CD4-positive, CD25-positive, alpha-beta regulatory T cell (primary cell): ENCODE measurements at places on chromosomes 1 and 21. TPM values are rescaled to one million over a fixed set of nuclear protein-coding genes. Genes with fewer than 3 reads are reported as not detected.

Gene NCDN
- 28.7 TPM for total RNA-seq

GRCh38 chr1:204448344-204448964 lies 36.8 kb upstream of the PPP1R15B start:
- peaks cover 19% of the 10 kb centered on the region for H3K4me1 ChIP-seq
- H3K27ac ChIP-seq = no peak overlapping the region
- H3K4me3 ChIP-seq = no peak overlapping the region
- H3K36me3 ChIP-seq = peaks cover 8% of the 10 kb centered on the region
- H3K27me3 ChIP-seq = no peaks in the 10 kb centered on the region

GRCh38 chr1:236982380-236982779 lies 21.9 kb downstream of the MT1HL1 start:
- no peak overlapping the region for H3K4me3 ChIP-seq
- no peak for DNase-seq
- no peaks in the 10 kb centered on the region for H3K4me1 ChIP-seq
- peaks cover 2% of the 10 kb centered on the region for H3K27me3 ChIP-seq

DNA sequence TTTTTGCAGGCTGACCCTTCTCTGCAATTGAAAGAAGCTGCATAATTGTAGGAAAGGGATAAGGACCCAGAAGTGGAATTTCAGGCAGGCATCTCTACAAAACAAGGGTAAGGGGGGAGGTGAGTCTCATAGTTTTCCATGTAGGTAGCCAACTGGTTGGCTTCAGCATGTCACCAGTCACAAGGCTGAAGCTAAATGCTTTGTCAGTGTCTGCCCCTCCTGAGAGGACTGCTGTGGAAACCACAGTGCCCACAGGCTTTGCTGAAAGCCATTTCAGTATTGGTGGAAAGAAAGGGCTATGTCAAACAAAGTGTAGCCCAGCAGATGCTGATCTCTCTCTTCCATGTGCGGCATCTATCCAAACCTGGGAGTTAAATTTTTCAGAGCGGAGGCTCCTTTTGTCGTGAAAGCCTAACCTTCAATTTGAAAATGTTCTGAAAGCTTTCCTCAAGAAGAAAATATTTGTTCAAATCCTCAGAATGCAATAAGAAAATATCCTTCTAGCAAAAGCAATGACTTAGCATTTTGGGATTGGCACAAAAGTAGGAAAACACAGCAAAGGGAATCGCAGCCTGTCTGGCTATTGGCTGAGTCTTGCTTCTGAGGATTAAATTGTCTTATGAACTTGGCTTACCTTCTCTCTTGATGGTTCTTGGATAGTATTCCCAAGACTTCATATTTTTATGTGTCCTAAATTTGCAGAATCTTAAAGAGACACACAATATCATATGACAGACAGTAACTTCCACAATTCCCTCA lies 591.7 kb downstream of the PLPP3 start:
- no peaks in the 10 kb centered on the region for H3K27me3 ChIP-seq
- H3K36me3 ChIP-seq = no peaks in the 10 kb centered on the region
- H3K4me3 ChIP-seq = no peak overlapping the region
- H3K4me1 ChIP-seq = no peaks in the 10 kb centered on the region
- H3K27ac ChIP-seq = no peak overlapping the region

DNA sequence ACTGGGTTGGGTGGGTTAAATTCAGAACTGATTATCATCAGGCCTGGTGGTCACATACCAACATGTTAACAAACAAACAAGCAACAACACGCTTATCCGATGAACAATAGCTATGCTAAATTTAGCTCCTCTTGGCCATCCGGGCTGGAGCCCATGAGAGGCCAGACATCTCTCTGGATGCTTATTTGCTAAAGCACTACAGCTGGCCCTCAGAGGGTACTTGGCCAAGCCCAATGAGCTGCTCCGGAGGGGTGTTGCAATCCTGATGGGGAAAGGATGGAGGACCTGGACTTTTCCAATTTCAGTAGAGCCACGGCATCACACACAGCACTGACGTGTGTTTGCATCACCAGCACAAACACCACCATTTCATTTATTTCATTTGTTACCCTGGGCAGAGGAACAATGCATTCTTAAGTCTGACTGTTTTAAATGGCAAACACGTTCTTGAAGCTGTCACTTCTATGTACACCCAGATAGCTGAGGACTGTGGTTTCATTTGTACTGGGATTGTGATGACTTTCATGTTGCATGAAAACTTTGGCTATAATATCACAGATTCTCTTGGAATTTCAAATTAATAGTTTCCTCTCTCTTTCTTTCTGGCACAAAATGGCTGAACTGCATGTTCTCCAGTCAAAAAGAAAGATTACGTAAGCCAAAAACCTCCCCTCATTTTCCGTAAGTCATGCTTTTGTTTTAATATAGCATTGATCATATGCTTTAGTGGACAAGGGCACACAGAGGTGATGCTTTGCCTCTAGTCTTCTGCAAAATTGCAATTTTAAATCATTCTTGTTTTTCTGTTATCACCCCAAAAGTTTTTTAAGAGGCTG lies 359.8 kb upstream of the KAZN start:
- no peak overlapping the region for H3K27ac ChIP-seq
- no peak overlapping the region for H3K4me3 ChIP-seq
- no peaks in the 10 kb centered on the region for H3K27me3 ChIP-seq
- DNase-seq = no peak
- no peaks in the 10 kb centered on the region for H3K36me3 ChIP-seq
- no peaks in the 10 kb centered on the region for H3K4me1 ChIP-seq

Gene RXFP4
- not detected for total RNA-seq

DNA sequence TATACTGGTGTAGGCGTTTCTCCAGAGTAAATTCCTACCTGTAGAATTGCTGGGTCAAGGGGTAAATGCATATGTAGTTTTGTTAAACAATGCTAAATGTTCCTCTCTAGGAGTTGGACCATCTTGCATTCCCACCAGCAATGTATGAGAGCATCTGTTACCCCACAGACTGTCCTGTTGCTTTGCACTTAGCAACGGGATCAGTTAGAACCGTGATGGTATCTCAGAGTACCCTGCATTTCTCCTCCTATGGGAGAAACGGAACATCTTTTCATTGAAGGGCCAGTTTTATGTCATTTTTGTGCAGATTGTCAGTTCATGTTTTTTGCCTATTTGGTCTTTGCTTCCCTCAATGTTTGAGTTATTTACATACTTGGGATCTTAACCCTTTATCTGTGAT lies 18.0 kb upstream of the RIPPLY3 start:
- no peak overlapping the region for H3K27ac ChIP-seq
- H3K27me3 ChIP-seq = no peaks in the 10 kb centered on the region
- DNase-seq = no peak
- H3K4me3 ChIP-seq = no peak overlapping the region
- no peaks in the 10 kb centered on the region for H3K36me3 ChIP-seq
- H3K4me1 ChIP-seq = no peaks in the 10 kb centered on the region

Gene LCE2A
- total RNA-seq = not detected

Gene TRIM62
- 29.1 TPM for total RNA-seq

GRCh38 chr1:234014208-234014607 lies 109.7 kb downstream of the SLC35F3 start:
- H3K36me3 ChIP-seq = no peaks in the 10 kb centered on the region
- H3K27ac ChIP-seq = no peak overlapping the region
- H3K4me1 ChIP-seq = no peaks in the 10 kb centered on the region
- peaks cover 3% of the 10 kb centered on the region for H3K27me3 ChIP-seq
- DNase-seq = no peak

GRCh38 chr1:162599451-162599850 lies 32.8 kb upstream of the DDR2 start:
- H3K27me3 ChIP-seq = no peaks in the 10 kb centered on the region
- H3K4me1 ChIP-seq = no peaks in the 10 kb centered on the region

DNA sequence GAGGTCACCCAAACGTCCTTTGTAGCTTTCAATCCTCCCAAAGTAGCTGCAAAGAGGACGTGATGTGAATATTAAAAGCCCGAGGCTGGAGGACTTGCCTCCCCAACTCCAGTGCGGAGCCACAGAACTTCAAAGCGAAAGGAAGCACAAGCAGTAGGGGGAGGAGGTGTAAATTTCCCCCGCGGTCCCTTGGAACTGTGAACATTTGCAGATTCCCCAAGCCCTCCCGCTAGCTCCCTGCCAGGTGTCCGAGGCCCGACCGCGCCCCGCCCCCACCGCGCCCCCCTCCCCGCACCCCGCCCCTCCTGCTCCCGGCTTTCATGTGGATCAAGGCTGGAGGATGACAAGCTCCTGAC lies 41.5 kb upstream of the HAO2 start:
- peaks cover 8% of the 10 kb centered on the region for H3K27me3 ChIP-seq
- no peak overlapping the region for H3K27ac ChIP-seq
- H3K36me3 ChIP-seq = no peaks in the 10 kb centered on the region

GRCh38 chr1:18004278-18004677 lies 103.3 kb upstream of the IGSF21 start:
- H3K36me3 ChIP-seq = no peaks in the 10 kb centered on the region
- no peaks in the 10 kb centered on the region for H3K4me1 ChIP-seq
- H3K4me3 ChIP-seq = no peak overlapping the region
- no peak for DNase-seq
- H3K27me3 ChIP-seq = no peaks in the 10 kb centered on the region

Gene ZBED6
- 31.0 TPM for total RNA-seq

DNA sequence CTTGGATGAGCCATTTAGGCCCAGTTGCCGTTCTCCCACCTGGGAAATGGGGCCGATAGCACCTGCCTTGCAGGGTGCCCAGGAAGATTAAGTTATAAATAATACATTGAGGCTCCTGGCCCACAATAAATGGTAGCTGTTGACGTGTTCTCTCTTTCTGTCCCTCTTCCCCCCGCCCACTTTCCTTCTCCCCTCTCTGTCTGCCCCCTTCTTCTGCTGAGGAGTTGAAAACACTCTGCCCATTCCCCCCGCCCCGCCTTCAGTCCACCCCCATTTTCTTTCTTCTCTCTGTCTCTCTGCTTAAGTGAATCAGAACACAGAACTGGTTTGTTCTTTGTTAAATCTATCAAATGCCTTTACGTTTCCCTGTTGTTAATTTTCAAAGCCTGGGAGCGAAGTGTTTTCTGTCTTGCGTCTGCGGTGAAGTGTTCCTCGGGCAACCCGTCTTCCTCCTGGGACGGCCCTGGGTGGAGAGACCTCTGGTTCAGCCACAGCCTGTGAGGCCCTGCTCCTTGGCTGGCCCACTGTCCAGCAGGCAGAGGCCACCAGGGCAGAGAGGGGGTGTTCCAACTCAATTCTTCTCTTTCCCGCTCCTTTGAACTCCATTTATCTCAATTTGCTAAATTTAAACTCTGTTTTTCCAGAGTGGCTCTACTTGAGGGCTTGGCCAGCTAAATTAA lies 29.3 kb upstream of the SELENON start:
- no peak overlapping the region for H3K27ac ChIP-seq
- peaks cover 40% of the 10 kb centered on the region for H3K4me1 ChIP-seq
- H3K27me3 ChIP-seq = no peaks in the 10 kb centered on the region
- DNase-seq = no peak
- no peak overlapping the region for H3K4me3 ChIP-seq

Gene ACTL8
- total RNA-seq = not detected

Gene C8A
- not detected for total RNA-seq

- DNase-seq = no peak
- H3K36me3 ChIP-seq = no peaks in the 10 kb centered on the region
- no peaks in the 10 kb centered on the region for H3K27me3 ChIP-seq
- H3K4me3 ChIP-seq = no peak overlapping the region
Measured at GRCh38 chr1:223008808-223009207, 134.2 kb downstream of the TLR5 start.

Gene MSH4
- total RNA-seq = 0.22 TPM

DNA sequence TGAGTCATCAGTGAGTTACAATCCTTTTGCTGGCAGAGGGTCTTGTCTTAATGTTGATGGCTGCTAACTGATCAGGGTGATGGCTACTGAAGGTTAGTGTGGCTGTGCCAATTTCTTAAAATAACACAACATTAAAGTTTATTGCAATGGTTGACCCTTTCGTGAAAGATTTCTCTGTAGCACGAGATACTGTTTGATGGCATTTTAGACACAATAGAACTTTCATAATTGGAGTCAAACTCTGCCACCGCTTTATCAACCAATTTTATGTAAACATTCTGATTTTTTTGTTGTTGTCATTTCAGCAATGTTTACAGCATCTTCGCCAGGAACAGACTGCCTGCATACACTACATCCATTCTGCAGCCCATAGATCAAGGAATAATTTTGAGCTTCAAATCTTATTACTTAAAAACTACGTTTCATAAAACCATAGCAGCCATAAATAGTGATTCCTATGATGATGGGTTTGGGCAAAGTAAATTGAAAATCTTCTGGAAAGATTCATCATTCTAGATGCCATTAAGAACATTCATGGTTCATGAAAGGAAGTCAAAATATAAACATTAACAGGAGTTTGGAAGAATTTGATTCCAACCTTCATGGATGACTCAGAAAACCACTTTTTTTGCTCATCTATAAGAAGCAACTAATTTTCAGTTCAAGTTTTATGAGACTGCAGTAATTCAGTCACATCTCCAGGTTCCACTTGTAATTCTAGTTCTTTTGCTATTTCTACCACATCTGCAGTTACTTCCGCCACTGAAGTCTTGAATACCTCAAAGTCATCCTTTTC lies 85.9 kb downstream of the TYW3 start:
- H3K4me3 ChIP-seq = no peak overlapping the region
- H3K4me1 ChIP-seq = no peaks in the 10 kb centered on the region
- H3K27ac ChIP-seq = no peak overlapping the region
- DNase-seq = no peak

GRCh38 chr1:96741335-96741734 lies 19.8 kb downstream of the PTBP2 start:
- no peak overlapping the region for H3K27ac ChIP-seq
- DNase-seq = no peak
- peaks cover 21% of the 10 kb centered on the region for H3K36me3 ChIP-seq
- no peaks in the 10 kb centered on the region for H3K27me3 ChIP-seq
- no peak overlapping the region for H3K4me3 ChIP-seq
- no peaks in the 10 kb centered on the region for H3K4me1 ChIP-seq

- H3K4me3 ChIP-seq = peak overlapping the region; percentile 24
- DNase-seq = no peak
- no peaks in the 10 kb centered on the region for H3K36me3 ChIP-seq
- H3K27ac ChIP-seq = peak overlapping the region; percentile 86
- H3K4me1 ChIP-seq = peaks cover 66% of the 10 kb centered on the region
- H3K27me3 ChIP-seq = no peaks in the 10 kb centered on the region
Measured at GRCh38 chr1:25031601-25031965, 101.5 kb upstream of the RUNX3 start.

Gene S100A7
- total RNA-seq = not detected

DNA sequence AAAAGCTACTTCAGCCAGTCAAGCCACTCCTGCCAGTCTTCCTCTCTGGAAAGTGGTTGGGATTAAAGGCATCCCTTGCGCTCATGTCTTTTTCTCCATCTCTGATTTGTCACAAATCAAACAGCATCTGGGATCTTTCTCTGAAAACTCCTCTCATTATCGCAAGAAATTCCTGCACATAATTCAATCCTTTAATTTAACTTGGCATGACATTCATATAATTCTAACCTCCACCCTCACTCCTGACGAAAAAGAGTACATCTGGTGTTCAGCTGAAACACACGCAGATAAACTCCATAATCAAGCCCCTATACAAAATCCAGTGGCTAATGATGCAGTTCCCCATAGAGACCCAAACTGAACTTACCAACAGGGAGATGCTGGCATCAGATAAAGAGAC lies 19.4 kb upstream of the SLC2A5 start:
- H3K4me3 ChIP-seq = no peak overlapping the region
- no peak for DNase-seq
- no peaks in the 10 kb centered on the region for H3K4me1 ChIP-seq
- no peaks in the 10 kb centered on the region for H3K36me3 ChIP-seq
- H3K27me3 ChIP-seq = peaks cover 15% of the 10 kb centered on the region

Gene GJA9
- total RNA-seq = not detected

GRCh38 chr1:119948342-119949214 lies 52.3 kb upstream of the ADAM30 start:
- DNase-seq = peak; percentile 80
- H3K4me3 ChIP-seq = no peak overlapping the region
- H3K36me3 ChIP-seq = peaks cover 42% of the 10 kb centered on the region
